Activated T-cell treated with anti-CD3 and anti-CD28 coated beads for 1 hour (primary cell): ENCODE measurements at places on chromosomes 11 and 22.

GRCh38 chr11:1087961-1088926, 13.6 kb downstream of the MUC2 start:
- DNase-seq: no peak

GRCh38 chr11:65471447-65471891, 27.4 kb upstream of the MALAT1 start:
- no peak for DNase-seq

- DNase-seq: no peak
Measured at GRCh38 chr11:12842933-12843636, 166.0 kb upstream of the RASSF10 start.

GRCh38 chr11:126135235-126136176, 72.8 kb upstream of the CDON start:
- DNase-seq: no peak

DNA sequence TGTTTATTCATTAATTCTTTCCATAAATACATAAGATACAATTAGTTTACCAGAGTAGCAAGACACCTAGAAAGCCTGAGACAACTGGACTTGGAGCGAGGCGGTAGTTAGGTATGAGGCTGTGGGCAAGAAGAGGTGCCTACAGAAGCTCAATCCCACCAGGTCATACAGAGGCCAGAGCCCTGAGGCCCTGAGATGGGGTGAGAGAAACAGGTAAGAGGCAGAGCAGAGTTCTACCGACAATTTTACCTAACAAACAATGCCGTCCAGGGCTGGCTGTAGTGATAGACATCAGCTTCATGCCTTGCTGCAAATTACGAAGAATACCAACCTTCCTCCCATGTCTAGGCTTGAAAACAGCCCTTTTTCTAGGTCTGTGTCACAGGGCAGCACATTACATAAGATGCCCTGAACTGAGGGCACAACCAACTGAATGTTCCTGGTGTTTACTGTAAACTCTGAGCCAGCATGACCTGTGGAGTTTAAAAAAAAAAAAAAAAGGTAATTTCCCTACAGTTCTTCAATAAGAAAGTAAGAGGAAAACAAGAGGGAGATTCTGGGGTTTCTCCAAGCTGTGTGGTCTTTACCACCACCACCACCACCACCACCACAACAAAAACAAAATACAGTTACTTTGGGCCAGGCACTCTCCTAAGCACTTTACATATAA, 105.8 kb downstream of the GAB2 start:
- DNase-seq: no peak

DNA sequence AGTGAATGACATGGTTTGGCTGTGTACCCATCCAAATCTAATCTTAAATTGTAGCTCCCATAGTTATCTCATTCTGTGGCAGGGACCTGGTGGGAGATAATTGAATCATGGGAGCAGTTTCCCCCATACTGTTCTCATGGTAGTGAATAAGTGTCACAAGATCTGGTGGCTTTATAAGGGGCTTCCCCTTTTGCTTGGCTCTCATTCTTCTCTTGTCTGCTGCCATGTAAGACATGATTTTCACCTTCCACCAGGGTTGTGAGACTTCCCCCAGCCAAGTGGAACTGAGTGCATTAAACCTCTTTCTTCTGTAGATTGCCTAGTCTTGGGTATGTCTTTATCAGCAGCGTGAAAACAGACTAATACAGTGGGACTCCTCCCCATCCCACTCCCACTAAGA, 11.1 kb downstream of the OR5A2 start:
- DNase-seq: no peak

- no peak for DNase-seq
Measured at GRCh38 chr11:5021996-5022395, 24.3 kb upstream of the OR52J3 start.

DNA sequence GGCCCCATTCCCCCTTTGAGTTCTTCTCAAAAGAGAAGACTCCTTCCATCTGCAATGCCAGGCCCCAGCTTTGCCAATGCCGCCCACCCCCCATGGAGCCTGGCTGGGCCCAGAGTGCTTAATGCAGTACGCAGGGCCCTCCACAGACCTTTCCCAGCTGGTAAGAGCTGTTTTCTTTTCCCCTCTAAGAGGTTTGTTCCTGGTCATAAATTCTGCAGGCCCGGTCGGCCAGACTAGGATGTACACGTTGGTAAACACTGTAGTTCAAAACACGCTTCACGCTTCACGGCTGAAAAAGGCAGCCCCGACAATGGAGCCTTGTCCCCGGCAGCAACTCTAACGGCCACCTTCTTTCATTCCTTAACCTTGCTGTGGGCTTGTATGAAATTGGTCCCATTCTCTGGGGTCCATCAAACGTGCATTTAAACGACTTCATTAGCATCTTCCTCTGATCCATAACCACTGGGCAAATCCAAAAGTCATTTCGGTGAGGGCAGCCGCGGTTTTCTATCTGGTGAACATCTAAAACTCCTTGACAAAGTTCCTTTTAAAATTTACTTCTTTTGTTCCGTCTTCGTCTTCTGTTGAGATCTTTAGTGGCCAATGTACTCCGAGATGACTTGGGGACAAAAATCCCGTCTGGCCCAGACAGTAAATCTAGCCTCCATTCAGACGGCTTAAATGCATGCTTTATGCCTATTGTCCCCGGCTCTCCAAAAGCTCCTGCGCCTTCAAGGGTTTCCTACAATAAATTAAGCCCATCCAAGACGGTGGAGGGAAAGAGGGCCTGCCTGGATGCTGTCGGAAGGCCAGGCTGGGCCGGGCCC, 60.0 kb upstream of the MYEOV start:
- DNase-seq: no peak

GRCh38 chr11:6353367-6353987, 33.2 kb upstream of the CAVIN3 start:
- peak; percentile 35 for DNase-seq

GRCh38 chr11:475941-476340, 25.9 kb downstream of the PTDSS2 start:
- DNase-seq: no peak

- no peak for DNase-seq
Measured at GRCh38 chr11:128343870-128344269, 243.5 kb downstream of the ETS1 start.

DNA sequence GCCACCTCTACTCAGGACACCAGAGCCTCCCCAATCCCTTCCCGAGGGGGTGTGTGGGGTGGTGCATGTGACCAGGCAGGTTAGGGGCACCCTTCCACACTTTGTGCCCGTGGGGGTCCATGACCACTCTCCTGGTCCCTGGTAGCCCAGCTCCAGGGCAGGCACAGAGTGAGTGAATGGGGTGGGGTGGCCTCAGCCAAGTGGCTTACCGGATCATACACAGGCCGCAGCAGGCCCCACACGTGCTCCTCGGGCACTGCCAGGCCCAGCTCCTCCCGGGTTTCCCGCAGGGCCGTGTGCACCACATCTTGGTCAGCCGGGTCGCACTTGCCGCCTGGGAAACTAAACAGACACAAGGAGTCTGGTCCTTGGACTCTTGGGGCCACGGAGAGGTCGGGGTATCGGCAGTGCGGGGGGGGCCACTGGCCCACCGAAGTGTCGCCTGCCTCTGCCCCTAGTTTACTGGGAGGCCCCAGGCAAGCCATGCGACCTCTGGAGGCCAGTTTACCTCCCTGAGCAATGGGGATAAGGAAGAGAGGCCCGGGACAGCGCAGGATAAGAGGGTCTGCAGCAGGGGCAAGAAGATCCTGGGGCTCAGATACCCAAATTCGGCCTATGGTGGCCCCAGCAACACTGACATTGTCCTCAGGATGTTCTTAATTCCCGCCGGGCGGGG, 889 bp downstream of the NUDT8 start:
- no peak for DNase-seq

- DNase-seq: no peak
Measured at GRCh38 chr11:128472128-128473089, 114.9 kb downstream of the ETS1 start.

DNA sequence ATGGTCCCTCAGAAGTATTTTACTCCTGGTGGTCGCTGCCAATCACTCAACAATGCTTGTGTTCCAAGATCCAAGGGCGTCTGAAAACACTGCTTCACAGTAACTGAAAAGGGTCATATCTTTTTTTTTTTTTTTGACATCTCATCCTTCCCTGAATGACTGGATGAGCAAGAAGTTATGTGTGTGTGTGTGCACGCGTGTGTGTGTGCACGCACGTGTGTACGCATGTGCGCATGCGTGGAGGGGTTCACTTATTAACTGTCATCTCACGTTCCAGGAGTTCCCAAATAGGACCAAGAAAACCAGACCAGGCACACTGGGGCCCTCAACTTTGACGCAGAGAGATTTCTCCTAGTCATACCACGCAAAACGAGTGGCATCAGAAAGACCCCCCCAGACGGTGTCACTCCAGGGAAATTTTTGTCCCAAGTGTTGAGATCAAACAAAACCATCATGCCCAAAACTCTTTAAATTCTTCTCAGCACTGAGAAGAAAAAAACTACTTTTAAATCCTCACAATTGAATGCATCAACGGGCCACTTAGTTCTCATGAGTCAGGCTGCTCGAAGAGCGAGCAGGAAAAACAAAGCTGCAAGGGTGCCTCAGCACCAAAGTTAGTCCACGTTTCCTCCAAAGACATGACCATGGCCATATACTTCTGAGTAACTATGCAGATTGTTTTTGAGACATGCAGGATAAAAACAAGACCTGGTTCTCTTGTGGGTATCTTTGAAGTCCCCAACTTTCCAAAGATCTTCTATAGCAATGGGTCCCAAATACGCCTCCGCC, 12.9 kb downstream of the MN1 start:
- DNase-seq: no peak

DNA sequence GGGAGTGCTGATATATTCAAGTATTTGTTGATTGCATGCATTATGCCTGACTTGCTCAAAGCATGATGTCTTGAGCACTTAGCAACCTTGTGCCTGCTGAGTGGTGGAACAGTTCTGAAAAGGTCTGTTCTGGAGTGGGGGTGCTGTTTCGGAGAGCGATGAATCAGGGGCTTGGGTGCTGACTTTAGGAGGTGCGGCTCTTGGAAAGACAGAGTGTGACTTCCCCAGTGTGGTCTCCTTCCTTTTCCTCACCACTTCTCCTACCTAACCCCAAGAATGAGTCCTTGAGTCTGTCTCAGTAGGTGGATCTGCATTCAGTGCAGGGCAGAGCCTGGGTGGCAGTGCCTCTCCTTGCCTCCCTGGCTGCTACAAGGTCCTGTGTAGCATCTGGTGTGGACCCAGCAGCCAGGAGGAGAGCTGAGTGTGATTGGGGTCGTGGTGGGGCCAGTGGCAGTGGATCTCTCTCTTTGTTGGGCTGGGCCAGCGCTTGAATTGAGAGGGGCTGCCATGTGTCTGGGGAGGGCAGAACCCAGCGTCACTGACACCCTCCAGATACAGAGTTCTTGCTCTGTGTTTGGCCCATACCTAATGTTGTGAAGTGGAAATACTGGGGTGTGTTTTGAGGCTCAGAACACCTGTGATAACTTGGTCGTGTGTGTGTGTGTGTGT, 35.9 kb downstream of the ST3GAL4 start:
- no peak for DNase-seq

DNA sequence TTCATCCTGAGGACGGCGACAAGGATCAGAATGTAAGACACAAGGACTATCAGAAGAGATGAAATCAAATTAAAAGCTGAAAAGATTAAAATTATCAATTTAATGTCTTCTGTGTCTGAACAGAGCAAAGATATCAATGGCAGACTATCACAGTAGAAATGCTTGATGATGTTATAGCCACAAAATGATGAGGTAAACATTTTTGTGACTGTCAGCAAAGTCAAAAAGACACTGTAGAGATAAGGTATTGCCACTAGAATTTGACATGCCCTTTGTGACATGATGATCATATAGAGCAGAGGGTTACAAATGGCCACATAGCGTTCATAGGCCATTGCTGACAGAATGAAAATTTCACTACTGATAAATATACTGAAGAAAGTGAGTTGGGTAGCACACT, 12.2 kb downstream of the OR5J2 start:
- no peak for DNase-seq
